ENCODE measurements at places on chromosomes 3 and 15. TPM values are rescaled to one million over a fixed set of nuclear protein-coding genes. Genes with fewer than 3 reads are reported as not detected.

The TXNRD3 gene
- total RNA-seq: 1.8 TPM

The ANKRD34C gene
- not detected for total RNA-seq

The CPLX3 gene
- 0.32 TPM for total RNA-seq

The SLC9C1 gene
- total RNA-seq: not detected

The GOLGA8R gene
- total RNA-seq: not detected

The CHL1 gene
- 35.5 TPM for total RNA-seq

The SNUPN gene
- total RNA-seq: 15.5 TPM

The GPR160 gene
- not detected for total RNA-seq

The SLC2A2 gene
- not detected for total RNA-seq

The SERPINI2 gene
- total RNA-seq: not detected

The MED12L gene
- 7.8 TPM for total RNA-seq

The CCR5 gene
- not detected for total RNA-seq

The FAM227B gene
- 3.2 TPM for total RNA-seq

The SGO1 gene
- 5.0 TPM for total RNA-seq

The FBXL2 gene
- 21.4 TPM for total RNA-seq

The ZMYND10 gene
- total RNA-seq: 1.3 TPM

The ZBTB47 gene
- total RNA-seq: 9.7 TPM

The RAB6B gene
- total RNA-seq: 222 TPM

The MEX3B gene
- total RNA-seq: 96.2 TPM

The EIF5A2 gene
- total RNA-seq: 10.2 TPM

The ARHGEF26 gene
- total RNA-seq: 4.4 TPM

The TUSC7 gene
- total RNA-seq: not detected

The LZTFL1 gene
- total RNA-seq: 5.9 TPM

The CCR8 gene
- total RNA-seq: not detected

The C3orf18 gene
- 13.0 TPM for total RNA-seq

The KCNMB3 gene
- 2.5 TPM for total RNA-seq

The CNTN4 gene
- total RNA-seq: 23.0 TPM

The CEMIP gene
- total RNA-seq: 0.25 TPM

The APOD gene
- not detected for total RNA-seq

The LRTM1 gene
- not detected for total RNA-seq

The LOXL1 gene
- total RNA-seq: 163 TPM

The C3orf52 gene
- 1.4 TPM for total RNA-seq

The ZPLD1 gene
- not detected for total RNA-seq

The RETNLB gene
- total RNA-seq: not detected

The GRIP2 gene
- total RNA-seq: 0.34 TPM

The ARPP21 gene
- 10.3 TPM for total RNA-seq

The GPR156 gene
- 0.83 TPM for total RNA-seq

The GNAT1 gene
- total RNA-seq: not detected

The ARGFX gene
- total RNA-seq: not detected

The CCK gene
- total RNA-seq: not detected

The CACNA2D3 gene
- 10.0 TPM for total RNA-seq

The CBLB gene
- total RNA-seq: 269 TPM

The KBTBD8 gene
- 8.6 TPM for total RNA-seq

The NR1I2 gene
- total RNA-seq: not detected

The HIGD2B gene
- not detected for total RNA-seq

The KIF23 gene
- 5.2 TPM for total RNA-seq

The H1-8 gene
- total RNA-seq: not detected

The TGM5 gene
- not detected for total RNA-seq

The SMCO1 gene
- not detected for total RNA-seq

The OR5K2 gene
- total RNA-seq: not detected

The ASB14 gene
- total RNA-seq: not detected

The MORC1 gene
- total RNA-seq: not detected

The ADAMTSL3 gene
- total RNA-seq: 0.32 TPM

The CTXN2 gene
- 0.22 TPM for total RNA-seq
